ENCODE measurements at places on chromosomes 13 and 19.

DNA sequence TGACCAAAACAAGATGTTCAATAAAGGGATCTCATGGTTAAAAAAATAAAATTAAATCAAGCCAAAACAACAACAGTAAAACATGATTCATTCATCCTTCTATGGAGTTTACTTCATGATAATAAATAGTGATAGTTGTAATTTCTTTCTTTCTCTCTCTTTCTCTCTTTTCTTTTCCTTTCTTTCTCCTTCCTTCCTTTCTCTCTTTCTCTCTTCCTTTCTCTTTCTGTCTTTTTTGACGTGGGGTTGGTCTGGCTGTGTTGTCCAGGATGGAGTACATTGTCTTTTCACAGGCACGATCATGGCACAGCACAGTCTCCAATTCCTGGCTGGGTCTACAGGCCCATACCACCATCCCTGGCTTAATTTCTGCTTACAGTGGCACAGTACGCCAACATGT is 29.1 kb upstream of the PCCA start:
- DNase-seq, result no peak

GRCh38 chr19:12996406-12997094 is 1.3 kb downstream of the NFIX start:
- no peak for DNase-seq

GRCh38 chr19:51786646-51787494 is 8.1 kb upstream of the FPR3 start:
- no peak for DNase-seq

DNA sequence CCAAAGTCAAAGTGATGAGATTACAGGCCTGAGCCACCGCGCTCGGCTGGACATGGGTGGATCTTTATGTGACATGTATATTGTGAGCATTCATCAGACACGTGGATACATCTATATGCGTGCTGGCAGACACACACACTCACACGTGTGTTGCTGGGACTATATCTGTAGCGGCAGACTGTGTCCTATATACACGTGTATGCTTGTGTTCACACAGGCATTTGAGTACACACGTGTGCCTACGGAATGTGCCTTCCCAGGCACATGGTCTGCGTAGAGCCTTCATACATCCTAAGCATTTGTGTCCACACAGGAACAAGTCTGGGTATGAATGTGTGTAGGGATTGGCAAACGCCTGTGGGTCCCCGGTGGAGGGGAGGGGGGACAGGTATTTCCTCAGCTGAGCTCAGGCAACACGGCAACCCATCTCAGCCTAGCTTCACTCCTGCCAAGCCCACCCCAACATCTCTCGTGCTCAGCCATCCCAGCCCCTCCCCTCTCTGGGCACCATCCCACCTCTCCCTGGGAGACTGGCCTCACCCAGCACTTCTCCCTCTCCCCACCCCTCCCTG is 2.6 kb downstream of the UNC13A start:
- no peak for DNase-seq
